ENCODE measurements at places on chromosomes 4 and X.

- no peak for DNase-seq
These were observed 244.6 kb upstream of the TENM3 start for GRCh38 chr4:181998398-181999295.

GRCh38 chrX:30712214-30712613 is 59.0 kb downstream of the GK start:
- no peak for DNase-seq

- no peak for DNase-seq
These were observed 110.8 kb upstream of the TEX13A start for GRCh38 chrX:105331244-105331643.

- DNase-seq = peak; percentile 30
These were observed 2.3 kb upstream of the IRF2 start for GRCh38 chr4:184476695-184477094.

- no peak for DNase-seq
These were observed 18.7 kb upstream of the ZNF185 start for GRCh38 chrX:152878976-152879755.

DNA sequence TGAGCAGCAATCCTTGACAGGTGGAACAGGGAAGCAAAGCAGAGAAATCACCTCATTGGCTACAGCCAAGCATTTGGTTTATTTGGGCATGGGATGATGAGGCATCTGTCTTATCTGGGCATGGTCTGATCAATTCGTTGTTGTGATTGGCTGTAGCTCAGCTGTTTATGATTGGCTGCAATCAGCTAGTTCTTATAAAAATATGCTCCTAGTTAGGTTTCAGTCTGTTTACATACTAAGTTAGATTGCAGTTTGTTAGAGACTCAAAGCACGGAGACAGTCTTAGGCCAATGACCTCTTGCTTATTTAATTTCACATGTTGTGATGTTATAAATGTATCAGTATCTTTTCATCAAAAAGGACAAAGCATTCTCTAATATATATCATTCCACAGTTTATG is 312.0 kb downstream of the PDGFC start:
- no peak for DNase-seq

DNA sequence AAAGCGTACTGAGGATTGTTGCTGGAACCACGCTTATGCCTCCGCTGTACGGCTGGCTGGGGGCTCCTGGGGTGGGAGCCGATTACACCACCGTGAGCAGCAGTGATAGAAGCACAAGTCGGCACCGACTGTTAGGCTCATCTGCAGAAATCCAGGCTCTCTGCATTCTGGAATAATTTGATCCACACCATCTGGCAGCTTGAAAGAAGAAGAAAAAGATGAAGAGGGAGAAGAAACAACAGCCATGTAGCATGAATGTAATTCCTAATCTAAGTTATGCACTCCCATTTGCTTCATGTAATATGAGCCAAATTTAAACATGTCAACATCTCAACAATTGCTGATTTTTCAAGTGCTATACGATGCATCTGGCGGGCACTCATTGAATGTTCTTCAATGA is 84.6 kb upstream of the DHX15 start:
- DNase-seq = no peak

GRCh38 chrX:1307626-1308340 is 28.8 kb upstream of the IL3RA start:
- no peak for DNase-seq

DNA sequence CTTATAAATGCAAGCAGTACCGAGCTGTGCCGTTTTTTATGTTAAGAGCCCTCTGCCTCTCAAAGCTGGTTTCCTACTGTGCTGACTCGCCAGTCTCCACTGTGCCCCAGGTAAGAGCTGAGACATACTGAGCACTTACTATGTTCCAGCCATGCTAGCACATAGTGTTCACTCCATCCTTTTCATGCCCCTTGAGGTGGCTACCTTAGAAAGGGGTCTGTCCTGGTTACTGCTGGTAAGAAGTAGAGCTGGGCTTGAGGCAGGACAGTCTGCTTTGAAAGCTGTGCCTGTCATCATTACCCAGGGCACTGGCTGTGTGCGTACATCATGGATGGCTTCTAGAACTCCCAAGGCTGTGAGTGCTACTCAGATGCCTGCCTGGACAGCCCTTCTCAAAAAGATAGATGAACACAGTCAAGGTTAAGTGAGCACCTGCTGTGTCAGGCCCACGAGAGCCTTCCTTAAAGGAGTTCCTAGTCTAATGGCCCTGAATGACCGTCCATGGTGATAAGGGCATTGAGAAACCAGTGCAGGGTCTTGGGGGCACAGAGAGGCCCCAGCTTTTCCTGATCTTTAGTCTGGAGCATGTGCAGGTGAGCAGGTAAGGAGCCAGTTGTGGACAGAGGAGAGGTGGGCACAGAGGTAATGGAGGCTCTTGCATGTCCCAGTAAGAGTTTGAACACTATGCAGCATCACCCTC is 1.6 kb downstream of the STK32B start:
- no peak for DNase-seq

DNA sequence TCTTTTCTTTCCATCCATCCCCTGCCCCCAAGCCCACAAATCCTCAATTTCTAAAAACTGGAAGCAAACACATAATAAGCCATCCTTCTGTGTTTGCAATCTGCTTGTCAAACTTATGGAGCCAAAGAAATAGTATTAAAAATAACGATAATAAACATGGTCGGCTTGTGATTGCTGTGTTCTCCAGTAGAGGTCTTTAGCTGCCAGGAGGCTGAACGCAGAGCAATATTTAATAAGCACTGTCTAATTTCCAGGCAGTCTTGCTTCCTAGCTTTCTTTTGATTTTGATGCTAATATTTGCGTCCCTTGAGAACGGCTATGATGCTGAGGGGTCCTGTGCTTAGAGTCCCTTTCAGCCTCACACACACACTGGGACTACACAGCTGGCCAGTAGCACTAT is 3.2 kb upstream of the HELT start:
- no peak for DNase-seq

- no peak for DNase-seq
These were observed 34.9 kb upstream of the UGT8 start for GRCh38 chr4:114563536-114564315.

- no peak for DNase-seq
These were observed 46.4 kb downstream of the GPAT3 start for GRCh38 chr4:83582289-83582785.

GRCh38 chr4:64327237-64327636 is 82.0 kb downstream of the TECRL start:
- no peak for DNase-seq

GRCh38 chr4:39062770-39063097 is 702 bp downstream of the KLHL5 start:
- no peak for DNase-seq

GRCh38 chr4:99847362-99847976 is 30.8 kb downstream of the DAPP1 start:
- peak; percentile 39 for DNase-seq

DNA sequence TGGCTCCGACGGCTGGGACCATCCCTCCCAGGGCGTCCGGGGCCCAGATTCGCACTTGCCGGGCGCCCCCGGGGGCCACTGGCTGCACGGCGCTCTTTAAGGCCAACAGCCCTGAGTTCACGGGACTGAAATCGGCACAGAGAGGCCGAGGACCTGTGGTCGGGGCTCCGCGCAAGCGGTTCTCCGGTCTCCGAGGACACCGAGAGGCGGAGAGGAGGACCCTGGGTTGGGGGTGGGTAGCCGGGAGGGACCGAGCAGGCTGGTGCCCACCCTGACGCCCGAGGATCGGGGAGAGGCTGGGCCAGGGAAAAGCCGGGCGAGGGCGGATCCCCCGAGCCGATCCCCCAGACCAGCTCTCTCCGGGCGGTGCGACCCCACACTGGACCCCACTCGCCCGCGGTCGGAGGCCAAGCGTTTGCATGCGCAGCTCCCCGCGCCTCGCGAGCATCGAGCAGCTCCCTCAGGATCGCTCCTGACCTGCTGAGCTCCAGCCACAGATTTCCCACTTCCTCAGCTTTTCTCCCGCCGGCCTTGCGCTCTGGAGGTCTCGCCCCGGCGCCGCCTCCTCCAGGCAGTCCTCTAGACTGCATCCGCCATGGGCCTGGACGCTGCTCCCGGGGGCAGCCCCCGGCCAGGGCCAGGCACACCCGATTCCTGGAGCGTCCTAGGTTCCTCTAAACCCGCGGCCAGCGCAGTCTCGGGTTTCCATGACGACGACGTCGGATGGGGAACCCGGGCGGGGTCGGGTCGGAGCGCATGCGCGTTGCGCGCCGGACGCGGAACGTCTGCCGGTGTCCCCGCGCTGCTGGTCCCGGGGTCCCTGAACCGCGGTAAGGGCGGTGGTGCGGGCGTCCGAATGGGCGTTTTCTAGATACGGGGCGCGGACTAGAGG is 17.6 kb upstream of the NAT8L start:
- peak; percentile 96 for DNase-seq

DNA sequence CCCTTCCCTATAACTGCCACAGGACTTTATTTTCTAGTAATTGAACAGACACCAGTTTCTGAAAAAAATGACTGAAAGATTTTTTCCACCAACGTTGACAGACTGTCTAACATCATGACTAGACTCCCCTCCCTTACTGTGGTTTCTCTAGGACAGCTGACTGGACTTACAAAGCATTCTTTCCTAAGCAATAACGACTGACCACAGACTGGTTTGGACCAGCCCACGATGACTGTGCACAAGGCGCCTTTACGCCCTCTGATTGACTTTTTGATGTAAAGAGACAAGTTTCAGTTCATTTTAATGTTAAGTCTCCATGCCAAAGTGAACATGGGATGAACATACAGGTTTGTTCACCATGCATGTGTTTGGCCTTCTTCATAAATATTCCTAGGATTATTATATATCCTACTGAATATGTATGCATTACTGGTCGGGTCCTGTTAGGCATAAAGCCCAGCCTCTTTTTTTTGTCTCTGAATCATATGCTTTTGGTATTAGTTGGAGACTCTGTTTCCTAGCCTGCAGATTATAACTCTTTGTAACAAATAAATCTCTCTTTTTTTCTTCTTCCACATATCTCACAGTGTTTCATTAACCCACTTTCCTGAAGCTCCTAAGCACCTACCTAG is 50.5 kb upstream of the UGT2B4 start:
- DNase-seq = no peak

DNA sequence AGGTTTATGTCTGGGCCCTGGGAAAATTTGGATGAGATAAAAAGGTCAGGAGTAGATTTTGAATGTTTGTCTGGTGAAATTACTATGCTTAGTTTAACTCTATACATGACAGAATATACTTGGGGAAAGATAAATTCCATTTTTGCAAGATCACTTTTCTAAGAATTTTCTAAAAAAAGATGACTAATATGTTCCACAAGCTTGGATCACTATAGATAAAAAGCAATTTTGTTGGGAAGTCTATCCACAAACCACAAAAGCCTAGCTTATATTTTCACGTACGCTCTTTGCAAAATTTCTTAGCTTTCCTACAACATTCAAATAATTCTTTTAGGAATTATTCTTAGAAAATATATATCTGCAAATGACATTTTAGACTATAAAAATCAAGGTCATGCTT is 20.6 kb upstream of the COQ2 start:
- DNase-seq = no peak

DNA sequence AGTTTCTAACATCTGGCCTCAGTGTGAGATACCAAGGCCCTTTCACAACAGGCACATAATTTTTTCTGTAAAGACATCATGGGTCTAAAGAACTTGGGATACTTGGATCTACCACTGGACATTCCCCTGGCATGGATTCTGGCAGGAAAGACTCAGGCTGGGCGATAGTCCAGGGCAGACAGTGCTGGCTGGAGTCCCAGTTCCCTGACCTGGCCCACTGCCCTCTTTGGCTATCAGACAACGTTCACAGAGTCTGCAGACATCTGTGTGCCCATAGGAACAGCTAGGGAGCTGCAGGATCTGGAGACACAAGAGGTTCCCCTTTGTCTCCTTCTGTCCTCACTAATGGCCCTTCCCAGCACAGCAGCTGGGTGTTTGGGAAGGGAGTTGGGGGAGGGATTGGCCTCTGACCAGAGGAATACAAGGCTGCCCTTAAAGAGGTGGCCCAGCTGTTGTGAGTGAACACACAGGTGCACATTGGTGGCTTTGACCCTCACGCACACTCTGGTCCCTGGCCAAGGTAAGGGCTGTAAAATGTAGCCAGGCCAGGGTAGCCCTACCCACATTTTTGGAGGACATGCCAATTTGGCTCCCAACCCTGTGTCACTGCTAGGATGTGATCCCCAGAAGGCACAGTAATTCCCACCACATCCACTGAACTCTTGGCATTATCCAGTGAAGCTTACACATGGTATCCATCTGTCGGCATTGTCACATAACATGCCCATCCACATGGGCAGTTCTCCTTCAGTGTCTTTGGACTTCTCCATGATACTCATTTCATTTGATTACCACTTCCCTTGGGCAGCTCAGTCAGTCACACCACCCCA is 72.3 kb downstream of the SOX3 start:
- no peak for DNase-seq

- no peak for DNase-seq
These were observed 24.0 kb downstream of the ARSJ start for GRCh38 chr4:113955411-113955810.

- DNase-seq = peak; percentile 46
These were observed 94.7 kb downstream of the TMEM131L start for GRCh38 chr4:153560908-153561307.

DNA sequence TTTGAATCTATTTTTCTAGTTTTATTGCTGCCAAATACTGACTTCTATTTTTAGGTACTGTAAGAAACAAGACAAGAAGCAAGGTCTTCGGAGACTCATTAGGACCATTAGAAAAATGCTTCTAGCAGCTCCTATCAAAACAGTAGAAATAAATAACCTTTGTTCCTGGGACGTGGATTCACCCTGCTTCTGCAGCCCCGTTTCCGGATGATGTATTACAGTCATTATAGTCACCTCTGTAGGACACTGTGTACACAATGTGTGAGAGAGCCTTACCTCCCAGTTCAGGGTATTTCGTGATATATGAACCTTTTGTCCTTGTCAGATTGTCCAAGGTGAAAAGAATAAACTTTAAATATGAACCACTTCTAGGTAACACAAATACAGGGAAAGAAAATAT is 484.0 kb upstream of the TECRL start:
- no peak for DNase-seq

DNA sequence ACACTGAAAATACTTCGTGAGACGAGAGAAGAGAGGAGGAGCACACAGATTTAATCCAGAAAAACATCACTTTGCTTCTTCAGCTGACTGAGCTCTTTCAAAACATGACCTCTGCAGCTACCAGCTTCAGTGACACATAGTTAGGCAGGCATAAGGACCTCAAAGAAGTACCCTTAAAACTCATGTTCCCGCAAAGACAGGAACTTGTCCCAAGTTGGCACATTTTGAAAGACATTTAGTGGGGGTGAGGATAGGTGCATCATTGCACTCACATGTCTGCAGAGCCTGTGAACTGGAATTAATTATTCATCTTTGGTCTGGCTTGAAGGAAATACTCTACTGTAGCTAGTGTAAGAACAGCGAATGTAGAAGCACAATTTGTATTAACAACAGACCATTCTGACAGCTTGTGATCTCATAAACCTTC is 221.8 kb downstream of the MGST2 start:
- peak; percentile 48 for DNase-seq

GRCh38 chr4:153579872-153580271 is 104.2 kb upstream of the TLR2 start:
- no peak for DNase-seq
